ENCODE measurements at places on chromosomes 4 and X.

- DNase-seq, result no peak
Observed at GRCh38 chr4:82360298-82361177, 13.3 kb downstream of the HNRNPD start.

DNA sequence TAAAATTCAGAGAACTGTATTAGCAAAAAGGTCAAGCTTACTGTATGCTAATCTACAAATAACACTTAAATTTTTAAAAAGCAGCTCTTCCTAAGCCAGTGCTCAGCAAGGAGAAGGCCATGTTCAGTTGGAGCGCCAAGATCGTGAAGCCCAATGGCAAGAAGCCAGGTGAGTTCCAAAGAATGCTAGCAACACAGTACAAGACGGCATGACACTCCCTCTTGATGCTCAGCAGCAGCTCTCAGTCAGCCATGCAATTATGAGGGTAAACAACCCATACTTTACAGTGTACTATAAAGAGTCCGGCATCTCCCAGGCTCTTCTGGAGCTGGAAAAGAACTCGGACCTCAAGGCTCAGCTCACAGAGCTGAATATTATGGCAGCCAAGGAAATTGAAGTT lies 34.9 kb downstream of the STX18 start:
- DNase-seq, result no peak

- no peak for DNase-seq
Observed at GRCh38 chr4:184344899-184345572, 127.4 kb upstream of the ENPP6 start.

- DNase-seq, result no peak
Observed at GRCh38 chr4:53682196-53682595, 90.9 kb upstream of the LNX1 start.

- no peak for DNase-seq
Observed at GRCh38 chr4:26023203-26023972, 109.4 kb downstream of the SMIM20 start.

DNA sequence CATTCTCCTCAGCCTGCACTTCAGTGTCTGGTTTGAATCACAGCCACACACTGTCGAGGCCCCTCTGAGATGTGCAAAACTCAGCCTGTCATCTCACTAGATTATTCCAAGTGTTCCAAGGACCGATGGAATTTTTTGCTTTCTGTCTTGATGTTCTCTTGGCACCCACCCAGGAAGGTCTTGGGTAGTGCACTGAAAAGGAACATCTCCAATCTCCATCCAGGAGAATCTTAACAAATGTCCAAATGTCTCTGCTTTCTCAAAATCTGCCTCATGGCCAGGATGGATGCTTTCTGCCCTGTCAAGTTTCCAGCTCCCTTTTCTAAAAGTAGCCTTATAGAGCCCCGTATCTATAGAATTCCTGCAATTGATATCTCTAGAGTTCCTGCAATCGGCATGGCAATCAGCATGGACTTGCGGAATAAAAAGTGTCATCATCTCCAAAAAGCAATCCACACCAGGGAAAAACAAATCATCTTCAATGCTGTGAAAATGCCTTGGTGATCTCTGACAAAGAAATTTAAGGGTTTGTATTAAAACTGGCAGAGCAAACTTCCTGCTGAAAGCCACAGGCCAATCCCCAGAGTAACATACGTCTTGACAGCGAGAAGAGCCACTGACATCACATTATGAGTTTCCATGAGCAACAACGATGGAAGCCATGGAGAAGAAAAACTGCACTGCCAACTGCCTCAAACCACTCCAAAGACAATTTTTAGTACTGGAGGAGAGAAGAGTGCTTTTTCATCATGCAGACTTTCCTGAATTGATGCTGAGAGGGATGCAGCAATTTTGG lies 215.3 kb upstream of the FAM9B start:
- DNase-seq, result no peak

- DNase-seq, result no peak
Observed at GRCh38 chr4:24172406-24172805, 282.6 kb upstream of the PPARGC1A start.

DNA sequence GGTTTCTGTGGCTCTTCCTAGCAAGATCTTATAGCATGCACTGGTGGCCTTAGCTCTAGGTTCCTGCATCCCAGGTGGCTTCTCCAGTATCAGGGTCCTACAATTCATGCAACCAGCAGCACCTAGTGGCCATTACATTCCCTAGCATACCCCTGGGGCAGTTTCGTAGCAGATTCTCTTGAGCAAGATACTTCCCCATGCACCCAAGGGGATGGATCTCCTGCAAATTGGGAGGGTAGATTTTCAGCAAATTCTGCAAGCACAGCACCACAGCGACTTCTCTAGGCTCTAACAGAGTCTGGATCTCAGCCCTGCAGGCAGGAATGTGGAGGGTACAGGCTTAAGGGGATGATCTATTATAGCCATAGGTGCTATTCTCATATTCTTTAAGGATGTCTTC lies 13.1 kb upstream of the SLC9B1 start:
- DNase-seq, result no peak

- DNase-seq, result no peak
Observed at GRCh38 chrX:108437349-108438109, 693 bp downstream of the COL4A6 start.

DNA sequence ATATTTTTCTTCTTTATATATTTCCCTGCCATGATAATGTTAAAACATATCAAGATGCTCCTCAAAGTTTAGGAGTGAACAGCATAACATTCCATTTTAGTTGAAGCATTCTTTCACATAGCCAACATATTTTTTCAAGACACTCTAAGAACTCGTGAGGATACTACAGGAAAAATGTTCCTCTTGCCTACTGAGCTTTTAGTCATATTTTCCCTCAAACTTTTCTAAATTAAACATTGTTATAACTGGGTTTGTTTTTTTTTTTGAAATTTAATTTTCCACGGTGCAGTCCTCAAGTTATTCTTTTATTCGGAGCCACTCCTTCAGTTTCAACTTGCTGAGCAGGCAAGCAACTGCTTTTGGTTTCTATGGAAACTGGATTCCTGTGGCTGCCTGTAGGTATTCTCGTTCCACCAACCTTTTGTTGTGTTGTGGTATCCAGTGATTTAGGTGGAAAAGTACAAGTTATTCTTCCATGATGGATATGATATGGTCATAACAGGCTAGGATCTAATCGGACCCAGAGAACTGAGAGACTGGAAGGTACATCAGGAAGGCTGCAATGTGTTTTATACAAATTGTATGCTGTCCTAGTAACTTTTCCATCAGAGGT lies 248.0 kb downstream of the TRIML1 start:
- DNase-seq, result no peak

- DNase-seq, result no peak
Observed at GRCh38 chrX:148784137-148784536, 283.7 kb downstream of the AFF2 start.

DNA sequence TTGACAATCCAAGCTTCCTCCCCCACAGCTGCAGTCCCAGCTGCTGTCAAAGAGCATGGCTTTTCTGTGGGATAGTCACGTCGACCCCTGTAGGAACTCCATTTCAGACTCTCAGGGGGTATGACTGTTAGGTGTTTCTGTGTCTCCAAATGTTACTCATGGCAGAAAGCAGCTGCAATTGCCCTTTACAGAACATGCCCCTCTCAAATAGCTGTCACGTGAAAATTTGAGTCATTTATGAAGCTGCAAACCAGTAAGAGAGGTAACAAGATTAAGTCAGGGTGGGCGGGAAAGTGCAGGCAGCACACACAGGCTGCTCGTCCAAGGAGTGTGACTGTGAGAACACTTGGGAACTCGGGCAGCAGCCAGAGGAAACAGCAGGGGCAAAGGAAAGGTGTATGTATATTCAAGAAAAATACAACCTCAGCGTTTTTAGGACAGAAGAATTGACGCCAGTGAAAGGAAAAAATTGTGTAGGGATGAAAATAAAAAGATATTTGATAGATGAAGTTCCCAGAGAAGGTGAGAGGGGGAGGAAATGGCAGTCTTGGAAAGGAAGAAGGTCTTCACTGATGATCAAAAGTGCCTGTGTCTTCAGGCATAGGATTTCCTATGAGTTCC lies 66.5 kb upstream of the TMEM184C start:
- DNase-seq, result no peak

DNA sequence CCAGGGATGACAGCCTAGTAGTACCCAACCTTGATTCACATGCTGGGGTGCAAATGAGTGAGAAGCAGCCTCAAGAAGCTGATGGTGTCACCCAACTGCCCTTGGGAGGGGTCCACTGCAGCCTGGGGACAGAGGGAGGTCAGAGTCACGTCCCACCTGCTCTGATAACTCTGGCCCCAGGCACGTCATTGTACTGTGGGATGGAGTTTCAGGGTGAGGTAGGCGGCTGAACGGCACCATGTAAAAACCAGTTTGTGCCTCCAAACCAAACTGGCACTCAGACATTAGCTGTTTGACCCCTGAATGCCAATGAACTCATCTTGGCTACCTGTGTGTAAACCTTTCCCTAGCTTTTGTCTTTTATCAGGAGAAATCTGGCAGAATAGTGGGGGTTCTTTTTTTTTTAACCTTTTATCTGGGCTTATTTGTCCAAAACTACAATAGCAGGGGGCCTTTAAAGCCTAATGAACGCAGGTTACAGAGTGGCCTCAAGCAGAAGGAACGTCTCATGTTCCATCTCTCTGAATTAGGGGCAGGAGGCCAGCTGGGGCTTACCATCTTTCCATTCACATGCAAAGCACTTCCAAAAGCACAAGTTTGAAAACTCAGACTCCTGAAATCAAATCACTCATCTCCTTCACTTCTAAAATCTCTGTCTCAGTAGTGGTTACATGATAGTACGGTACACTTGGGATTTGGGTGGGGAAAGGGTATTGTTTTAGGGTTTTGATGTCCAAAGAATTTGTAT lies 89.4 kb downstream of the IRF2 start:
- no peak for DNase-seq

DNA sequence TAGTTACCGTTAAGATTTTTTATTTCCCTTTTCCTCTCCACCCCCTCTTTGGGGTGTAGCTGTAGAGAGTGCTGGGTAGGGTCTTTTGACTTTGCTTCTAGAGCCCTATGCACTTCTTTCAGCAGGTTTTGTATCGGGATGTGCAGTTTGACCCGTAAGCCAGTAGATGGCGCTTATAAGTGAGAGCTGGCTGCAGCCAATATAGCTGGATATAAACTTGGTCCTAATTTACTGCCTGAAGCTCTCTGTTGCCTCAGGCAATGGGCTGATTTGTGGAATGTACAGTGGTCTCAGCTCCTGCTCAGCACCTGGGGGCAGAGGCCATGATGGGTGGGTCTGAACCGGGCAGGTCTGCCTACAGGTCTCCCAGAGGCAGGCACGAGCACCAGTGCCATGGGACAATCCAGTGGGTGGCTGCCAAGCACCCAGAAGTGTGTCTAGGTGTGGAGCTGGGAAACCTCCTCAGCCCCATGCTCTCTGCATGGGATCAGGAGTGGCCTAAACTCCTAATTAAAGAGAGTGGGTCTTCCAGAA lies 146.5 kb downstream of the SPANXN1 start:
- no peak for DNase-seq

DNA sequence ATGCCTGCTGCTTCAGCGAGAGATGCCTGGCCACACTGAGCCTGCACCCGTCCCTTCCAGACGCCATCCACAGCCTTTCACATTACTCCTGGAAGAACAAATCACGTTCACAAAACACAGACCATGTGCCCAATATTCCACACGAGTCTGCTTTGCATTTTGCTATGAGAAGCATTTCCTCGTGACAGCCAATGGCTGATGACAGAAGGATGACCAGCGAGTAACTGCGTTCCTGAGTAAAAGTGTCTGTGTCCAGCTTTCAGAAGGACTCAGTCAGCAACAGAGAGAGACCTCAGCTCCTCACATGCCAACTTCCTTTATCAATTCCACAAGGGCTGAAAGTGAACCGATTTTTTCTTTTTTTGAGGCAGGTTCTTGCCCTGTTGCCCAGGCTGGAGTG lies 19.5 kb downstream of the NAT8L start:
- DNase-seq, result no peak

GRCh38 chr4:113212613-113213012 lies 163.2 kb downstream of the ANK2 start:
- DNase-seq, result no peak

GRCh38 chr4:1470816-1471442 lies 64.7 kb upstream of the NKX1-1 start:
- DNase-seq, result no peak

GRCh38 chr4:147707892-147708672 lies 23.8 kb upstream of the ARHGAP10 start:
- DNase-seq, result no peak

- DNase-seq, result no peak
Observed at GRCh38 chr4:81678801-81679200, 207.1 kb upstream of the RASGEF1B start.

GRCh38 chr4:136831553-136831952 lies 700.7 kb downstream of the PCDH18 start:
- DNase-seq, result no peak

DNA sequence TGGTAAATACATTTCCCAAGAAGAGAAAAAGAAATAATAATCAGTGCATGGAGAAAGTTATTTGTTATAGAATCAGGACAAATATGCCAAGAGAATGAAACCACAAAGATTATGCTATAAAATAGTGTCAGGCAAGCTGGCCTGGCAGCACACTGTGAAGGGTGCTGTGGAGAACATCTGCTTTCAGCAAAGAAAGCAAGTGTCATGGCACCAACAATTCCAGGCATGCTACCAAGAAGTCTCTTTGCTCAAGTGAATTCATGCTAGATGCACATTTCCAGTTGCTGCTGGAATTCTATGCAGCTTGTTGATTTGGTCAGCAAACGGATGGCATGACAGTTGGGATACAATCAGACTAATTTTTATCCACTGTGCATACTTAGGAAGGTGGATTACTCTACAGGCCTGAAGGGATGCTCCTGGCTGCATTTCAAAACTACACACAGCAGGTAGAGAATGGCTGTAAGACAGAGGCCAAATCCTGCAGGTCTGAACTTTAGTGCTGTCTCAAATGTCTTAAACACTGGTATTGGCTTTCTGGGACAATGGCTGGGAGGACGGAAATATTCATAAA lies 154.6 kb upstream of the FAT1 start:
- DNase-seq, result no peak
